Adipose tissue (tissue), 3 donors: ENCODE measurements at places on chromosomes 7 and 10. TPM values are rescaled to one million over a fixed set of nuclear protein-coding genes. Genes with fewer than 3 reads are reported as not detected.

CPA2 gene
- 4.2 TPM for polyA plus RNA-seq

HTR5A gene
- not detected for polyA plus RNA-seq

ANKRD61 gene
- polyA plus RNA-seq, result 0.16 TPM

ZNF804B gene
- not detected for polyA plus RNA-seq

NUP205 gene
- 16.6 TPM for polyA plus RNA-seq

MCMBP gene
- 42.5 TPM for polyA plus RNA-seq

NPS gene
- polyA plus RNA-seq, result not detected

CADPS2 gene
- 14.8 TPM for polyA plus RNA-seq

LRRC17 gene
- 2.5 TPM for polyA plus RNA-seq

SDK1 gene
- 3.2 TPM for polyA plus RNA-seq

TFEC gene
- polyA plus RNA-seq, result 1.5 TPM

ADCYAP1R1 gene
- 3.7 TPM for polyA plus RNA-seq

COL13A1 gene
- polyA plus RNA-seq, result 0.79 TPM

ZNF25 gene
- 3.3 TPM for polyA plus RNA-seq

CYP17A1 gene
- polyA plus RNA-seq, result 0.46 TPM

SPDYE16 gene
- 0.10 TPM for polyA plus RNA-seq

PNLIPRP1 gene
- 0.45 TPM for polyA plus RNA-seq

FGFBP3 gene
- 0.83 TPM for polyA plus RNA-seq

NYAP1 gene
- 0.68 TPM for polyA plus RNA-seq

DYNC1I1 gene
- 1.3 TPM for polyA plus RNA-seq

SEMA3D gene
- polyA plus RNA-seq, result 0.91 TPM

CPN1 gene
- polyA plus RNA-seq, result not detected

NPFFR1 gene
- polyA plus RNA-seq, result under 0.01 TPM

GHRHR gene
- 0.12 TPM for polyA plus RNA-seq

FBXO24 gene
- 0.52 TPM for polyA plus RNA-seq

CD36 gene
- 131 TPM for polyA plus RNA-seq

FGL2 gene
- 14.6 TPM for polyA plus RNA-seq

IRF5 gene
- 4.3 TPM for polyA plus RNA-seq

SKIDA1 gene
- polyA plus RNA-seq, result 0.52 TPM

SUMF2 gene
- 71.9 TPM for polyA plus RNA-seq

PHKG1 gene
- 5.1 TPM for polyA plus RNA-seq

MMRN2 gene
- polyA plus RNA-seq, result 22.4 TPM

CYP3A4 gene
- polyA plus RNA-seq, result 0.22 TPM

VAX1 gene
- polyA plus RNA-seq, result not detected

CAMK2B gene
- 0.28 TPM for polyA plus RNA-seq

AKR1B15 gene
- polyA plus RNA-seq, result not detected

AZGP1 gene
- polyA plus RNA-seq, result 415 TPM

POLR3A gene
- polyA plus RNA-seq, result 4.3 TPM

LRMDA gene
- polyA plus RNA-seq, result 7.2 TPM

TET1 gene
- 0.21 TPM for polyA plus RNA-seq

FXYD4 gene
- polyA plus RNA-seq, result not detected

FRMPD2 gene
- not detected for polyA plus RNA-seq

FAM25C gene
- polyA plus RNA-seq, result not detected

IDI2 gene
- not detected for polyA plus RNA-seq

LRRTM3 gene
- polyA plus RNA-seq, result not detected

INHBA gene
- 0.22 TPM for polyA plus RNA-seq

KBTBD2 gene
- 24.4 TPM for polyA plus RNA-seq

OPALIN gene
- polyA plus RNA-seq, result not detected

FAM13C gene
- polyA plus RNA-seq, result 4.4 TPM

INSYN2A gene
- polyA plus RNA-seq, result not detected

CACNA2D1 gene
- 5.1 TPM for polyA plus RNA-seq

RHOBTB1 gene
- 3.5 TPM for polyA plus RNA-seq

SPDYE6 gene
- not detected for polyA plus RNA-seq

HABP2 gene
- polyA plus RNA-seq, result 0.09 TPM

HOXA2 gene
- polyA plus RNA-seq, result 0.20 TPM

FAM241B gene
- 1.2 TPM for polyA plus RNA-seq

STAM gene
- 8.6 TPM for polyA plus RNA-seq

GRID1 gene
- 1.6 TPM for polyA plus RNA-seq
